ENCODE measurements at places on chromosomes 6 and 20.

DNA sequence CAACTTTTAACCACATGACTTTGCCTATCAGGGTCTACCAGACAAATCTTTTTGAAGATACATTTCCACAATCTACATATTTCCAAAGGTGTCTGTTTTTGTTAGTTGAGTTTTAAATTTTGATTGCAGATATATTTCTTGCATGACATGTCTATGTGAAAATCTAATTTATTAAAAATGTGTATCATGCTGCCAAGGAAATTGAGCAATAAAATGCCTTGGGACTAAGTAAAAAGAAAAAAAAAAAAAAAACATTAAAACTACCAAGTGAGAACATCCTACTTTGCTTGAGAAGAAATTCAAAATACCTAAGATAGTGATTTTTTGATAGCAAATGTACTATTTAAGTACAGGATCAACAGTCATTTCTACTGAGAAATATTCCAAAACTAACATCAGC is 17.7 kb downstream of the SLC17A5 start:
- no peak for DNase-seq

GRCh38 chr6:47288267-47289090 is 21.2 kb downstream of the TNFRSF21 start:
- DNase-seq, result no peak

GRCh38 chr6:42403421-42403820 is 48.3 kb downstream of the TRERF1 start:
- no peak for DNase-seq

- no peak for DNase-seq
These were observed 86.1 kb downstream of the SLX4IP start for GRCh38 chr20:10521068-10521831.

- DNase-seq, result no peak
These were observed 500.3 kb downstream of the DHX35 start for GRCh38 chr20:39462416-39462945.

GRCh38 chr6:44494011-44494501 is 106.5 kb downstream of the CDC5L start:
- DNase-seq, result no peak

DNA sequence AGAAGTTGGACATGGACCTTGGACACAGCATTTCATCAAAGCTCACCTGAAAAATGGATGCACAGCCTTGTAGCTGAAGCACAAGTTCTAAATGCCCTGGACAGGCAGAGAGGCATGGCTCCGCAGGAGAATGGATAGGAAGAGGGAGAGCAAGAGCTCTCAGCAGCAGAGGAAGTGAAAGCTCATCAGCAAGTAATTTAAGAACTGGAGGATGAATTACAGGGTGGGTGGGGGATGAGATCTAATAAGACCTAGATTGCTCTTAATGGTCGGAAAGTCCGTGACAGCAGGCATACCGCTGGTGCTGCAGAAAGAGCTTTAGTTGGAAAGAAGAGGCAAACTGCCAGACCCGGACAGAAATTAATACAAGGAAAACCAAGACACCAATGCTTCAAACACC is 37.3 kb upstream of the SAYSD1 start:
- DNase-seq, result no peak

GRCh38 chr6:44051515-44051914 is 75.7 kb downstream of the MRPL14 start:
- no peak for DNase-seq

- DNase-seq, result no peak
These were observed 1.6 kb downstream of the HLA-DQB1 start for GRCh38 chr6:32664827-32665362.

DNA sequence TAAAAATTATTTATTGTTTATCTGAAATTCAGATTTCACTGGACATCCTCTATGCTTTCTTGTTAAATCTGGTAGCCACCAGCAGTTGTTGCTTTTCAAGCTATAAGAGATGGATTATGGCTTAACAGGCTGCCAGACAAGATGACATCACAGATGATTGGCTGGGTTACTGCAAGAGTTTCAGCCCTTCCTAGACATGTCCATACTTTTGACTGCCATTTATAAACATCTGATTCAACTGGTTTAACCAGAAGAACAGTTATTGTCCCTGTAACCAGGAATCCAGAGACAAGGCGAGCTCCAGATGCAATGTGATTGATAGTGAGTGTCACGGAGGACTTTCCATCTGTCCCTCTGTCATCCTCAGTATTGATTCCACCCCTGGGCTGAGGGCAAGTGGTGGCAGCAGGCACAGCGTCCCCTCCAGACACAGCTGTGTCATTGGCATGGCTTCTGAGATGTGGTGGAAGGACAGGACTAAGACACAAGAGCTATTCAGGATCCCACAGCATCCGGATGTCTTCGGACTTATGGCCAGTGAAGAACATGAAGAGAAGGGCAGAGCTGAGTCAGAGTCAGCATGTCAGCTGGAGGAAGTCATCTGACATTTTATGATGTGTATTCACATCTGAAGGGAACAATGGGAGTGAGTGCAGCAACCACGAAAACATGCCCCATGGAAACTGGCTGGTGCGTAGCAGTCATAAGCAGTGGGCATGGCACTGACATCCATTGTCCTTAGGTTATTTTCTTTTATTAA is 284.5 kb upstream of the CDYL start:
- DNase-seq, result no peak

GRCh38 chr6:38847497-38847896 is 132.4 kb downstream of the DNAH8 start:
- DNase-seq, result no peak

DNA sequence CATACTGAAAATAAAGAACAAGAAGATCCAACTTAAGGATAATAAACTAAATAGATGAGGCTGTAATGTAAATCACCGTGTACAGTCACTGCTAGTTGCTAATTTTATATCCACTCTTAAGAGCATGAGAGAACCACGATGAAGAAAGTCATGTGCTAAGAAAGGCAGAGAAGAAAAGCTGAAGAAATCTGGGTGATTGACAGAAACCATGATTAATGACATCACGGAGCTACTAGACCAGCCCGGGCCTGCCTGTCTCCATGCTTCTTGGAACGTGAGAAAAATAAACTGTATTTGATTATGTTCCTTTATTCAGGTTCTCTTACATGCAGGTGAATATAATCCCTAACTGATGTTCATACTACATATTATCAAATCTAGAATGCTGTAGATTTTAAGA is 84.2 kb upstream of the E2F3 start:
- no peak for DNase-seq

- DNase-seq, result no peak
These were observed 24.5 kb downstream of the MAP7 start for GRCh38 chr6:136525586-136526195.

DNA sequence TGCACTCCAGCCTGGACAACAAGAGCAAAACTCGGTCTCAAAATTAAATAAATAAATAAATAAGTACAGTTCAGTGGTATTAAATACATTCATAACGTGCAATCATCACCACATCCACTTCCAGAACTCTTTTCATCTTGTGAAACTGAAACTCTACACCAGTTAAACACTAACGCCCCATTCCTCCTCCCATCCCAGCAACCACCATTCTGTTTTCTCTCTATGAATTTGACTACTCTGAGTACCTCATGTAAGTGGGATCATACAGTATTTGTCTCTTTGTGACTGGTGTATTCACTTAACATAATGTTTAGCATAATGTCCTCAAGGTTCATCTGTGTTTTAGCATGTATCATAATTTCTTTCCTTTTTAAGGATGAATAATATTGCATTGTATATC is 29.1 kb upstream of the SCML4 start:
- DNase-seq, result no peak

GRCh38 chr6:87875781-87876180 is 171.9 kb upstream of the SPACA1 start:
- DNase-seq, result no peak

DNA sequence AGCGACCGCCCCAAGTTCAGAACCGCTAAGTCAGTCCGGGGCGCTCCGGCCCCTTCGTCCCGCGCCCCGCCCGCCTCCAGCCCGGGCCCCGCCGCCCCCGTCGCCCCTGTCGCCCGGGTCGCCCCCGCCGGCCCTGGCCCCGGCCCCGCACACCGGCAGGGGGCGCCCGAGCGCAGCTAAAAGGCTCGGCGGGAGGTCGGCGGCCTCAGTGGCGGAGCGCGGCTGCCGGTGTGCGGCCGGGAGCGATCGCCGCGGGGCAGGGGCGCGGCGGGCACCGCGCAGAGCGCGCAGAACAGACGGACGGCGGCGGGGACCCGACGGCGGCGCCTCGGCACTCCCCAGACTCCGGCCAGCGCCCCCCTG is at the start of gene FNDC1:
FNDC1 (plus strand) TSS at position 208 of the 363 bp plus-strand sequence. CDS start 197 bp downstream, outside the sequence.
- peak; percentile 42 for DNase-seq

- DNase-seq, result no peak
These were observed 42.8 kb upstream of the TASP1 start for GRCh38 chr20:13681248-13682125.

- no peak for DNase-seq
These were observed 468.1 kb downstream of the CD83 start for GRCh38 chr6:14585689-14586088.

DNA sequence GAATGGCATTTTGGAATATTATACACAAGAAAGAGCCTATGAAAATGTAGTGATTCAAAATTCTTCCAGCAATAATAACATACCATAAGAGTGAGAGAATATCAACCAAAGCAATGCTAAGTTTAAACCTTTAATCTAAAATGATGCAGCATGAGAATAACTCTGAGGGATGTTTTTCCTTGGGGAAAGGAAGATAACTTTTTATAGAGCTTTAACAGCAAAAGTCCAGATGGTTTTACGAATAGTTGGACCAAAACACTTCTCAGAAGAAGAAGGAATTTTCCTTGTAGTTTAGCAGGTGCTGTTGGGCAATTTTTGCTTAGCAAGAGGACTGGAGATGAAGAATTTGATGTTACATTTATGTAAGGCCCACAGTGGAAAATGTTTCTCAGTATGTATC is 1503.2 kb downstream of the HACE1 start:
- no peak for DNase-seq

- no peak for DNase-seq
These were observed 49.9 kb upstream of the MLN start for GRCh38 chr6:33853736-33854135.

Measured in stimulated activated naive CD4-positive, alpha-beta T cell treated with Interleukin-2 at 50 U/mL for 16 hours (primary cell).